Activated CD4-positive, CD25-positive, alpha-beta regulatory T cell treated with anti-CD3 and anti-CD28 coated beads, Interleukin-2, amount 50 U/mL, for 24 hours (primary cell): ENCODE measurements at places on chromosomes 16 and 17.

DNA sequence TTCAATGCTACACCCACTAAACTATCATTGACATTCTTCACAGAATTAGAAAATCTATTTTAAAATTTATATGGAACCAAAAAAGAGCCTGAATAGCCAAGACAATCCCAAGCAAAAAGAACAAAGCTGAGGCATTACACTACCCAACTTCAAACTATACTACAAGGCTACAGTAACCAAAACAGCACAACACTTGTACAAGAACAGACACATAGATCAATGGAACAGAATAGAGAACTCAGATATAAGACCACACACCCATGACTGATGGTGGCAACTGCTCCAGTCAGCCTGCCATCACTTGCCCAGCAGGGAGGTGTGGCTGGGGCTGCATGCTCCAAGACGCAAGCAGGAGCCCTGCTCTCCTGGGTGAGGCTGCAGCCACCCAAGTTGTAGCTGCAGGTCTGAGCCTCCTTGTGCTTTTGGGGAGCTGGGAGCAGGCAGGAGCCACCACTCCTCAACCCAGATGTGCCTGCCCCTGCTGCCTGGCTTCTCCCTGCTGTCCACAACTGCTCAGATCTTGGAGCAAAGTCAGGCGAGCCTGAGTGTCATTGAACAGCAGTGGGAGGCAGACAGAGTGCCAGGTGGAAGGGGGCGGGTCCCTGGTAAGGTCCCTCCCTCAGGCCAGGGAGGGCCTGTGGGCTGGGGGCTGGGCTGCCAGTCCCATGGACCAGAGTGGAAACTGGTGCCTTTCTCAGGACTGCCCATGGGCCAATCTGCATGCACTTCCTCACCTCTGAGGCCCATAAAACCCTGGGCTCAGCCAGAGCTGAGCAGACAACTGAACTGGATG lies 24.7 kb downstream of the SSH2 start:
- no peak for ATAC-seq

DNA sequence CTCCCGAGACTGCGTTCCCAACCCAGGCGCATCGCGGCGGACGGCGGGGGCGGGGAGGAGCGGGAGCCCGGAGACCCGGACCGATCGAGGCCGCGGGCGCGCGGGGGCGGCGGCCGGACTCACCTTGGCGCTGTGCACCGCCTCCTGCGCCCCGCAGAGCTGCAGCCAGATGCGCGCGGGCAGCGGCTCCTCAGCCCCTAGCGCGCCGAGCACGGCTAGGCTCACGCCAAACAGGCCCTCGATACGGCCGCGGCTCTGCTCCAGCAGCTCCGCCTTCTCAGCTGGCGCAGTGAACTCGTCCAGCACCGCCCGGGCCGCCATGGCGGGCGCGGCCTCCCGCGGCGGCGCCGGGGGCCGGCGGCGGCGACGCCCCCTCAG lies 339 bp downstream of the N4BP1 start:
- ATAC-seq = peak; percentile 39

GRCh38 chr16:85733839-85734170 lies 17.1 kb downstream of the C16orf74 start:
- no peak for ATAC-seq

GRCh38 chr17:8060274-8060673 lies 21.4 kb downstream of the ALOX15B start:
- no peak for ATAC-seq

DNA sequence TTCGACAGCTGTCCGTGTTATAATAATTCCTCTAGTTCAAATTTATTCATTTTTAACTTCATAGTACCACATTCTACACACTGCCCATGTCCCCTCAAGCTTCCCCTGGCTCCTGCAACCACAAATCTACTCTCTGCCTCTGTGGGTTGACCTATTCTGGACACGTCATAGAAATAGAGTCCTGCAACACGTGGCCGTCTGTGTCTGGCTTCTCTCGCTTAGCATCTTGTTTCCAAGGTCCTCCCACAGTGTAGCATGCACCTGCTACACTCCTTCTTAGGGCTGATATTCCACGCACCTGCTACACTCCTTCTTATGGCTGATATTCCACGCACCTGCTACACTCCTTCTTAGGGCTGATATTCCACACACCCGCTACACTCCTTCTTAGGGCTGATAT lies 16.5 kb downstream of the SCGB1C2 start:
- no peak for ATAC-seq

- no peak for ATAC-seq
Observed at GRCh38 chr17:14355556-14355955, 54.7 kb downstream of the HS3ST3B1 start.

GRCh38 chr16:87593710-87594258 lies 8.5 kb upstream of the JPH3 start:
- ATAC-seq = no peak

DNA sequence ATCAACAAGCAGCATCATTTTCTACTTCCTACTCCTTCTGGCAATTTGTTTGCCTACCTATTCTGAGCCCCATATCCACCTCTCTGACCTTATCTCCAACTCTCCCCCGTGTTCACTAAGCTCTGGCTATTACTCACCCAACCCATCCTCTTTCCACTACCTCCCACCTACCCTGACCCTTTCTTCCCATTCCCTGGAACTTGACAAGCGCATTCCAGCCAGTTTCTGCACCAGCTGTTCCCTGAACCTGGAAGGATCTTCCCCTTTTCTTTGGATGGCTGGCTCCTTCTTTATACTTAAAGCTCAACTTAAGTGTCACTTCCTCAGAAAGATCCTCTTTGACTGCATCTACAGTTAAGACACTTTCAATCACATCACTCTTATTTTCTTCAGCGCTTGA lies 2.2 kb downstream of the DCUN1D3 start:
- ATAC-seq = no peak

DNA sequence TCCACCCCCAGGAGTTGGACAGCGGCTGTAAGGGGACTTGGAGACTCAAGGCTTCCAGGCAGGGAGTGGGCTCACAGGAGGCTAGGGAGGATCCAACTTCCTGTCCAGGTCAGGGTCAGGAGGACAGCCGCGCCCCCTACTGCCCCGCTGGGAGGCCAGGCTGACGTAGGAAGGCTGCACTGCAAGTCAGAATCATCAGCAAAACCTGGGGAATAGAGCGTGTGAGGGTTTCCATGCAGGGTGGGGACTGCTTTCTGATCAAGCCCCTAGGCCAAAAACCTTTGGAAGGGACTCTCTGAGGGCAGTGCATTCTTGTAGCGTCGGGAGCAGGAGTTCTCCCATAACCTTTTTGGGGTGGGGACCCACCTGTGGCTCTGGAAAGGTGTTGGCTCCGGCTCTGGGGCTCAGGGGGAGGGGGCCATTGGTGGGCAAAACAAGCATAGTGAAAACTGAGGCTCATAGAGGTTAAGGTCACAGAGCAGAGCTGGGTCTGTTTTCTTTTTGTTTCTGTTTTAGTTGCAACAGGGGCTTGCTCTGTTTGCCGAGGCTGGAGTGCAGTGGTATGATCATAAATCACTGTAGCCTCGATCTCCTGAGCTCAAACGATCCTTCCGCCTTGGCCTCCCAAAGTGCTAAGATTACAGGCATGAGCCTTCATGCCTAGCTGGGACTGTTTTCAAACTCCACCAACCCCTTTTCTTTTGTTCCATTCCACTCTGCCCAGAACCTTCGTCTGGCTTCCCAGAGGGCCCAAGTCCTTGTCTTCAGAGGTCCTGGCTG lies 22.1 kb downstream of the RAI1 start:
- ATAC-seq = no peak

DNA sequence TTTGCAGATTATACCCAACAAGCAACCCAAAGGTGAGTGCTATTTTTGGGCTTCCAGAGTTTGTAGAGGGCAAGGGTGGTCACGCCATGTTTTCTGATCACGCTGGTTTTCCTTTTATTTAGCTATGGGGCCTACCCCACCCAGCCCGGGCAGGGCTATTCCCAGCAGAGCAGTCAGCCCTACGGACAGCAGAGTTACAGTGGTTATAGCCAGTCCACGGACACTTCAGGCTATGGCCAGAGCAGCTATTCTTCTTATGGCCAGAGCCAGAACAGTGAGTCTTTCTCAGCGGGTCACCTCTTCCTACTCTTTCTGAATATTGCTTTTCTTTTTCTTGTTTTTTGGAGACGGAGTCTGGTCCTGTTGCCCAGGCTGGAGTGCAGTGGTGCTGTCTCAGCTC lies 2.5 kb downstream of the FUS start:
- ATAC-seq = no peak

GRCh38 chr17:42895185-42895555 lies 5.4 kb upstream of the G6PC1 start:
- ATAC-seq = no peak
